ENCODE measurements at places on chromosomes 4 and X. TPM values are rescaled to one million over a fixed set of nuclear protein-coding genes. Genes with fewer than 3 reads are reported as not detected.

UGT2B11 gene
- polyA plus RNA-seq = not detected

SYTL4 gene
- 7.3 TPM for polyA plus RNA-seq

TFE3 gene
- 23.4 TPM for polyA plus RNA-seq

IQCM gene
- polyA plus RNA-seq = not detected

ABLIM2 gene
- polyA plus RNA-seq = 14.7 TPM

RAB39B gene
- polyA plus RNA-seq = 0.54 TPM

UGT2A1 gene
- 0.18 TPM for polyA plus RNA-seq

IL13RA2 gene
- 0.80 TPM for polyA plus RNA-seq

GRCh38 chr4:141388481-141388880 lies 167.8 kb downstream of the ZNF330 start:
- DNase-seq = no peak

- DNase-seq = peak; percentile 1
These were observed 53.9 kb upstream of the HEPH start for GRCh38 chrX:66110112-66110511.

- DNase-seq = no peak
These were observed 195.7 kb upstream of the GK2 start for GRCh38 chr4:79603681-79604080.

GRCh38 chrX:12379671-12380070 lies 241.4 kb downstream of the FRMPD4 start:
- DNase-seq = no peak

GRCh38 chr4:84530871-84531270 lies 31.8 kb upstream of the NKX6-1 start:
- DNase-seq = no peak

DNA sequence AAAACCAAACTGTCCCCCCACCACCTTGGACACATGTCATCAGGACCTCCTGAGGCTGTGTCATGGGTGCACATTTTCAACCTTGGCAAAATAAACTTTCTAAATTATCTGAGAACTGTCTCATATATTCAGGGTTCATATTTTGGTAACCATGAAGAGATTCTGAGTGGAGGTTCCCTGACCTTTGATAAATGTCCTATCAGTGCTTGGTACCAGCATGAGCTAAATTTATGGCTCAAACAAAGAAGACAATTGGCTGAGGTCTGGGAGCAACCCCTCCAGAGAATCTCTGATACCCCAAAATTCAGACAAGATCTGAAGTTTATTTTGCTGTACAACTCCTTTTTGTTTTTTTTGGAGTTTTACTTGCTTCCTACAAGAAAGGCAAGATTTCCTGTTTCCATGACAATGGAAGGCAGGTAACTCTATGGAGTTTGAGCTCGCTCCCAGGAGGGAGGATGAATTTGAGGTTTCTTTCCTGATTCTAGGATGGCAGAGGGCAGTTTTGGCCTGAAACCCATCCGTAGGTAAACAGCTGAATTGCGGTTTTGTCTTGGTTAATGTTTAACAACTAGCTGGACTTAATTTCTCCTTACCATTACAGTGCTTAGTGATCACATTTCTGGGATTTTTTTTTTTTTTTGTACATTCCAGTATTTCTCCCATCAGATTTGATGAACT lies 14.5 kb downstream of the UGT2B15 start:
- no peak for DNase-seq

DNA sequence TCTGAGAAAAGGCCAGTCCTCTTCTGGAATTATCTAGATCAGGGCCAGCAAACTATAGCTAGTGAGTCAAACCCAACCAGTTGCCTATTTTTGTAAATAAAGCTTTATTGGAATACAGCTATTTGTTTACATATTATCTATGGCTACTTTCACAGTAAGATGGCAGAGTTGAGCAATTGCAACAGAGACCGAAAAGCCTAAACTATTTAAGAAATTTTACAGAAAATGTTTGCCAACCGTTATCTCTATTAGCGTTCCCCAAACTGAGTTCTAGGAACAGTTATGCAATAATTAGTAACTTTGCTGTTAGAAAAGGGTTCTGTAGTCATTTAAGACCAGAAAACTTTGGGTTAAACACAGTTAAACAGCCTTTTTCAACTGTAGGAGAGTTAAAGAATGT lies 10.5 kb downstream of the TEX13B start:
- DNase-seq = no peak

DNA sequence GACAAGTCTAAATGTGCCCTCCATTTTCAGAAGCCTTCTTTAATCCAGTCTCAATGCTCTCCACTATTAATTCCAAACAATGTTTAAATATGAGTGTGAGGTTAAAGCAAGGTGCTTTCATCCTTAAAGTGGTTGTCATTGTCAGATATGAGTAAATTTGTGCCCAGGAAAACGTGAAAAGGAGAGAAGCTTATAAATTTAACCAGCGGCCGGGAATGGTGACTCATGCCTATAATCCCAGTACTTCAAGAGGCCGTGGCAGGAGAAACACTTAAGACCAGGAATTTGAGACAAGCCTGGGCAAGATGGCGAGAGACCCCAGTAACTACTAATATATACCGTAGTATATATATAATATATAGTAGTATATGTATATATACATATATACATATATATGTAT lies 270.0 kb downstream of the ARHGAP24 start:
- DNase-seq = no peak

DNA sequence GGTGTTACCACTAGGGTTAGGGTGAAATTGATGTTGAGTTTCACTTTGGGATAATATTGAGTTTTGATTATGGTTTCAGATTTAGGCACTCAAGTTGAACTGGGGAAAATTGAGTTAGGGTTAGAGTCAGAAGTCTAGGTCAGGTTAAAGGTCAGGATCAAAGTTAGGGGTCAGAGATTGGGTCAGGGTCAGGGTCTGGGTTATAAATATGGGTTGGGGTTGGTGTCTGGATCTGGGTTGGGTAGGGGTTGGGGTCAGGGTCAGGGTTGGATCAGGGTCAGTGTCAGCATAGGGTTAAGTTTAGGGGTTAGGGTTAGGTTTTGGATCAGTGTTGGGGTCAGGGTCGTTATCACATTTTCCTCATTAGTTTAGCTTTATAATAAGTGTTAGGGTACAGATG lies 42.7 kb upstream of the IL9R start:
- DNase-seq = no peak

- no peak for DNase-seq
These were observed 124.6 kb downstream of the ANOS1 start for GRCh38 chrX:8607326-8607725.

DNA sequence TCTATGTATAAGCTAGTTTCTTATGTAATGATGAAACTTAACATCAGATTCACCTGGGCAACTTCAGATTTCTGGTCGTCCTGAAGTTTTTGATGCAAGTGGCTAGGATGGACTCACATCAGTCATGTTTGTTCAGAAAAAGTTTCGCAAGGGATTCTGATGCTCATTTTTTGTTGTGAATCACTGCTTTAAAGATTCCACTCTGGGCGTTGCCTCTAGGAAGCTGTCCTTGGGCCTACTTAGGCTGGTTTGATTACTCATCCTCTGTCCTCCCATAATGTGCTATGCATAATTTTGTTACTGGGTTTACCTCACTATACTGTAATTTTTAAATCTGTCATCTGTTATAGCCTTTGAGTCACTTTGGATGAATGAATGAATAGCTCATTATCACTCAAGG lies 30.8 kb downstream of the HERC3 start:
- DNase-seq = no peak

DNA sequence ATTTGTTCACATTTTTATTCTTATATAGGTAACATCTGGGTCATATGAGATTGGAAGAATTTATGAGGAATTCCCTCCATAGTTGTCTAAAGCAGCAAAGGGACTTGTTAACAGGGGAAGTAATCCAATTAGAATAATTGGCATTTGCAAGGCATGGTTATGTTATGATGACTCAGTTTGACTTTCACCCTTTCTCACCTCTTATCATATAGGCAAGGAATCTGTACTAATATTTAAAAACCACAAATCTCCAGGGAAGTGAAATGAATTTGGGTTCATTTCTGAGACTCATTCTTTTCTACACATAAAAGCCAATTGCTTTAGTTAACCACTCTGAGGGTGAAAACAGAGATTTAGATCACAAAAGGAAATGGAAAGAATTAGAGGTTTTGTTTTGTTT lies 281.5 kb upstream of the DKK2 start:
- no peak for DNase-seq

GRCh38 chrX:1902901-1903235 lies 288.0 kb downstream of the ASMT start:
- no peak for DNase-seq

DNA sequence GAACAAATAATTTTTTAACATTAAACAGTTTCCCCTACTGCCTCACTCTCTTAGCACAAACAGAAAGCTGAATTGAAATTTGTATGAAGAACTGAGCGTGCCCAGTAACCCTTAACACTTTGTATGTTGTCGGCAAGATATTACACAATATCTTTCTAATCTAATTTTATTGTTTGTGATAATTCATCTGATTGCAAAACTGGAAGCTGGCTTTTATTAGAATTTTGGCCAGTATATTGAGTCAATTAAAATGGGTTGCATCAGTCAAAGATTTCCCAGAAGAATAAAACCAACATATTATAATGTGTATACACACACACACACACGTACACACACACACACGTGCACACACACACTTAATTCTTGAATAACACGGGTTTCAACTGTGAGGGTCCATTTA lies 2332.1 kb downstream of the PCDH7 start:
- no peak for DNase-seq

DNA sequence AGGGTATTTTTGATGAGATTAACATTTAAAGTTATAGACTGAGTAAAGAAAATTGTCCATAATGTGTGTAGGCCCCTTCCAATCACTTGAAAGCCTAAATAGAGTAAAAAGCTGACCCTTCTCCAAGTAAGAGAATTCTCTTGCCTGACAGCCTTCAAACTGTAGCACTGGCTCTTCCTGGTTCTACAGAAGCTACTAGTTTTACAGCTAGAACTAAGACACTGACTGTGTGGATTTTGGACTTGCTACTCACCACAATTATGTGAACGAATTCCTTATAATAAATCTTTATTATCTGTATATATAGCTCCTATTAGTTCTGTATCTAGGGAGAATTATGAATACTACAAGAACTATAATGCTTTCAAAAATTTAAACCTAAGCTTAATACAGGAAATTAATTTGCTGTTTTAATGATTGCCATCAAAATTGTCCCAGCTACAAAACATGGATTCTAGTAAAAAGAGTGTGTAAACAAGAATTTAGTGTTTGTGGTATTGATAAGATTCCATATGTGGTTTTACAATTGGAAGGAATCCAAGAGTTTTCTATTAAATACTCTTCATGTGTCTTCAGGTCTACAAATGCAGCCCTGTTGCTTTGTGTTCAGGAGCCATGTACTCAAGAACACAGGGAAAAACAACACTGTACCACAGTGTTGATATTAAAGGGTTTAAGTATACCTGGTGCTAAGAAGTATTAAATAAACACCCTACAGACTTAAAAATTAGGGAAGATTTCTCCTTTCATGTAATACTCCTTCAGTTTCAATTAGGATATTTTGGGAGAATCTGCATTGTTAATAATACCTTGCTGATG lies 366.5 kb downstream of the CXXC4 start:
- DNase-seq = no peak

DNA sequence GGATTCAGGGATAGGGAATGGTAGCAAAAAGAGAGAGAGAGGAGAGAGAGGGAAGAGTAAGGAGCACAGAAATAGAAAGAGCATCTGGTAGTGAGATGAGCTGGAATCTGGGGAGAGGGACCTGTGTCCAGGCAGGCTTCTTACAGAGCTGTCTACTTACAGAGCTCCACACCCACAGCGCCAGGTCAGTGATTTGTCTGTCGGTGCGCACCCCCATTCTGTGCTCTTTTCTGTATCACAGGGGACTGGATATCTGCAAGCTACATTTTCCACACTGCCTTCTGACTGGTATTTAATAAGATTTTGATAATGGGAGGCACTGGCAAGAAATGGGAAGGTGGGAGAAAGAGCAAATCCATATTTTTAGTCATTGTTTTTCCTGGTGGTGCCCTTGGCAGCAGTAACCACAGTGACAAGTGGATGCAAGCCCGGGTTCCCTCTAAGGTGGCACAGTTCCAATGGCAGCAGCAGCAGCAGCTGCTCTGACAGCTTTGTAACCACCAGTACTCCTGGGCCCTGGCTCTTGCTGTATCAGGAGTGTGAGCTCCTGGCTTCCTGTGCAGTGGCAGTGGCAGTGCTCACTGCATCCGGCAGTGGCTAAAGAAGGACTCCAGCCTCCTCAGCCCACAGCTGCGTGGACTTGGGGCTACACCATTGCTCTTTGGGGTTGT lies 300.5 kb downstream of the TRIML1 start:
- DNase-seq = peak; percentile 49

DNA sequence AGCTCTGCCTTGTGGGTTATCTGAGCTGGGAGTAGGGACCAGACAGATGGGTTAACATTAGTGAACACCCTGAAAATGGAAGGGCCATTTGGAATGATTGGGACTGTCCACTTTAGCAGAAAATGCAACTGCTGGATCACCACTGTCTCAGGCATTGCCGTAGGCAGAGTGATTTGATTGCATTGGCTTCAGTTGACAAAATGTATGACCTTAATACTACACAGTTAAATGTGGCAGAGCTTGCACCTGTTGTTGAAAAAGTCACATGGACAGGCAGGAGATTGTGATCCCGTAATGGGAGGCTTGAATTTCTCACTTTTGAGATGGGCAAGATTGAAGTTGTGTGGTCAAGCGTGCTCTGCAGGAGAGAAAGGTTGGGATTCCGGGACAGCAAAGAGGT lies 166.5 kb upstream of the PUDP start:
- no peak for DNase-seq

DNA sequence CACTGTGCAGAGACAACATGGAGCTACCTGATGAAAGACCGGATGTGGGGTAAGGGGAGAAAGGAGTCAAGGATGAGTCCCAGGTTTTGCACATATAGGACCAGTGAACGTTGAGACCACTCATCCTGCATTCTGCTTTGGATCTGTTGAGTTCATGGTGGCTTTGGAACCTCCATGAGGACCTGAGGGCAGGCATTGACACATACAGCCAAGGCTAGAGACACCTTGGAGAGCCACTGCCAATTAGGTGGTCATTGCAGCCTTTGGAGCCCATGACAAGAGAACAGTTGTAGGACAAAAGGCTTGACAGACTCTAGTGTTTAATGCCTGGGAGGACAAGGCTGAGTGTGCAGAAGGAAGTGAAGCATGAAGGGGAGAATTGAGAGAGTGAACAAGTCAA lies 87.9 kb downstream of the STK32B start:
- DNase-seq = no peak

GRCh38 chr4:183354219-183354618 lies 32.0 kb upstream of the CLDN24 start:
- no peak for DNase-seq

DNA sequence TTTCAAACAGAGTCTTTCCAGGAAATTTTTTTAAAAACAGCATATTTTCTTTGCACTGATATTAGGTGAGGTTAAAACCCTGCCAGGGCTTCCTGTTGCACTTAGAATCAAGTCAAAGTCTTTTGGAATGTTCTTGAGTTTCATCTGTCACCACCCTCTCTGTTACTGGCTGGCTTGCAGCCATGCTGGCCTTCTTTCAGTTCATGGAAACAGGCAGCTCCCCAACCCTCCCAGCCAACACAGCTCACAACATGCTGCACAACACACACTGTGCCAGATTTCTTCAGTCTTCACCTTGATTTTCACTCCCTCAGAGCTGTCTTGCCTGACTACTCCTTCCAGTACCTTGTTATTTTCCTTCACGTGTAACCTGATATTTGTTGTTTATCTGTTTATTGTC lies 129.5 kb downstream of the KCNIP4 start:
- DNase-seq = peak; percentile 52

GRCh38 chr4:7431696-7432530 lies 2.8 kb downstream of the PSAPL1 start:
- DNase-seq = no peak

GRCh38 chrX:41002026-41002425 lies 83.2 kb upstream of the USP9X start:
- no peak for DNase-seq

All from muscle of back (tissue), 13 donors.